ENCODE measurements at places on chromosomes 2 and 18.

DNA sequence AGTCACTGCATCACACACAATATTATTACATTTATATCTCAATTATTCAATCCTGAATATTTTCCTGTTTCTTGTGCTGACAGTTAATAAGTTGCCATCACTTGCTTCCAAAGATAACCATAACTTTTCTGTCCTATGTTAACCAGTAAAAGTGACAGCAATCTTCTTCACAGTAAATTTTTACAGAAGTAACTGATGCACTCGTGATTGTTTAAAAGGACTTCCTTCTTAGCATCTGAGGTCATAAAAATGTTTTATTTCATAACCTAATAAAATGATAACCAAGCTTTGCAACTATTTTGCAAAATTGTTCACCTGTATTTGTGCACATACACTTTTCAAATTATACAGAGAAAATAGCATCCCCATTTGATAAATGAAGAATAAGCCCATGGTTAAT, 20.6 kb upstream of the ANKRD62 start:
- no peak for DNase-seq

GRCh38 chr2:188512456-188512855, 220.8 kb downstream of the GULP1 start:
- DNase-seq: no peak

GRCh38 chr2:143466391-143466790, 337.2 kb downstream of the ARHGAP15 start:
- no peak for DNase-seq

- DNase-seq: no peak
These were observed 1.4 kb downstream of the COL3A1 start for GRCh38 chr2:188975497-188976102.

All from stimulated activated CD4-positive, alpha-beta T cell treated with anti-CD3 and anti-CD28 coated beads, TNF-alpha, amount 100 ng/mL, for 1 hour (primary cell).